MM.1S (cell line): ENCODE measurements at places on chromosomes 6 and 20.

GRCh38 chr20:42701948-42702347, 487.8 kb downstream of the PTPRT start:
- no peak for DNase-seq

GRCh38 chr6:55474382-55474781, 104.6 kb downstream of the HMGCLL1 start:
- DNase-seq: no peak

GRCh38 chr20:43976547-43976946, 61.9 kb downstream of the TOX2 start:
- no peak for DNase-seq

DNA sequence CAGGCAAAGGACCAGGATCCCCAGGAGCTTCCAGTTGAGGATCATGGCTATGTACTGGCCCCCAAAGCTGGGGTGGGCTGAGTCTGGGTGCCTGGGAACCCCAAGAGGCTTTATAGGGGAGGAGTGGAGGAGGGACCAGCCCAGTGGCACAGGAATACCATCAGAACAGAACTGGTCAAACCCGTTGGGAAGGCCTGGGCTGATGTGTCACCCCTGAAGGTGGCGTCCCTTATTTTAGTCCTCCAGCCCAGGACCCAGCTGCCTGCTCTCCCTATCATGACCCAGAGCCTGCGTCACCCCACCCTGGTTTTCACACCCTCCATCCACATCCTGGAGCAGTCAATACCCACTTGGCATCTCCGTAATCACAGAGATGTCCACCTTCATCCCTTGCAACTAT, at the start of gene PSORS1C2:
Gene PSORS1C2, minus strand, starts transcription at position 85 of the 400 bp plus-strand sequence. Its CDS starts 40 bp downstream, at position 45.
- no peak for DNase-seq

DNA sequence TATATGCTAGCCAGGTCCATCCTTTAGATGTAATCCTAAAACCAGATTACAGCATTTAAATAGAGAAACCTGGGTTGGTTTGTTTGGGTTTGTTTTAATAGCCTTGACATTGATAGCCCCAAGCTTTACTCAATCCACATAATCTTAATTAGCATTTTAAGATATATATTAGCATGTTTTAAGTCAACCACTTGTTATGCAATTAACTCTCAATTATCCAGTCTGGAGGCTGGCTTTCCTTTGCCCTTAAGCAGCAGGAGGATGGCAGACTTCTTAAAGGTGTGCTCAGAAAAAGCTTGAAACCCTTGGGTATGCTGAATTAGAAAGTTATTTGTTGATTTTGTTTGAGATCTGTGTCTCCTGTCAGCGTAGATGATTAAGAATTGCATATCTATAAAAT, 46.3 kb upstream of the SMIM28 start:
- no peak for DNase-seq
